ENCODE measurements at places on chromosomes 3 and 15.

DNA sequence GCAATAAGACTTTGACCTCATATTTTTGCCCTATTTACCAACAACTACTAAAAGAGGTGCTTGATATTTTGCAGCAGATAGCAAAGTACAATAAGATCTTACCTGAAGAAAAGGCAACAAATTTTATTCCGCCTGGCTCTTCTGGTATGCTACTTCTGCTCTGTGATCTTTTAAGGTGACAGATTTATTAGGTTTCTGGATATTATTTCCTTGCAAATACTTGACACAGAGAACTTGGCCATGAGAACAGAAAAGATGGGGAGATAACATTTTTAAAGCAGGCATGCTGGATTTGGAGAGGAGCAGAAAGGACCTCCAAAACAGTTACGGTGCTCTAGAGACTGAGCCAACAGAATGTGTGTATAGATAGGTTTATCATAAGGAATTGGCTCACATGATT is 86.7 kb upstream of the RNF7 start:
- no peak for DNase-seq

DNA sequence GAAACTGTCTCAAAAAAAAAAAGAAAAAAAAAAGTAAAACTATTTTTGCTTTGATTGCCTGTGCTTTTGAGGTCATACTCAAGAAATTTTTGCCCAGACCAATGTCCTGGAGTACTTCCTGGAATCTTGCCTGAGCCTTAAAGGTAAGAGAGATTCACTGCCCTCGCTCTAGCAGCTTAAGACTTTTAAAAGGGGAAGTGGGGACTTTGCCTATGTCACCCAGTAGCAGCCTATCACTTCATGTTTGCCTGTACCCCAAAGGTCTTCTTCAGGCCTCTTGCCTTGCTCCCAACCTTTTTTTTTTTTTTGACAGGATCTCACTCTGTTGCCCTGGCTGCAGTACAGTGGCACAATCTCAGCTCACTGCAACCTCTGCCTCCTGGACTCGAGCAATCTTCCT is 18.9 kb upstream of the GOLGB1 start:
- DNase-seq: no peak

- DNase-seq: no peak
These were observed 40.5 kb downstream of the EXOG start for GRCh38 chr3:38536671-38537070.

- no peak for DNase-seq
These were observed 11.1 kb downstream of the EFCAB12 start for GRCh38 chr3:129417326-129417725.

DNA sequence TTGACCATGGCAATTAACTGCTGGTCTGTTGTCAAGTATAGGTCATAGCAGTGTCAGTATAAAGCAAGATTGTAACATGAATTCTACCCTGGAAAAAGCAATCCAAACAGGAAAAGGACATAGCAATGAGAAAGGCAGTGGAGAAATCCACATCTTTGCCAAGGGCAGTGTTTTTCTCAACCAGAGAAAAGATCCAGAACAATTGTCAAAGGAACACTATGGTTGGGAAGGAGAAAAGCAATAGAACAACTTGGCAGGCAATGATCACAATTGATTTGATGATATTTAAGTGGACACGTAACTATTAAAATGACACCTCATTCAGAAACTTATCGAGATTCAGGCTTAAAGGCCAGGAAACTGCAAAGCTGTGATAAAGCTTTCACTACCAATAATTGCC is 271.1 kb downstream of the DIPK2A start:
- no peak for DNase-seq

DNA sequence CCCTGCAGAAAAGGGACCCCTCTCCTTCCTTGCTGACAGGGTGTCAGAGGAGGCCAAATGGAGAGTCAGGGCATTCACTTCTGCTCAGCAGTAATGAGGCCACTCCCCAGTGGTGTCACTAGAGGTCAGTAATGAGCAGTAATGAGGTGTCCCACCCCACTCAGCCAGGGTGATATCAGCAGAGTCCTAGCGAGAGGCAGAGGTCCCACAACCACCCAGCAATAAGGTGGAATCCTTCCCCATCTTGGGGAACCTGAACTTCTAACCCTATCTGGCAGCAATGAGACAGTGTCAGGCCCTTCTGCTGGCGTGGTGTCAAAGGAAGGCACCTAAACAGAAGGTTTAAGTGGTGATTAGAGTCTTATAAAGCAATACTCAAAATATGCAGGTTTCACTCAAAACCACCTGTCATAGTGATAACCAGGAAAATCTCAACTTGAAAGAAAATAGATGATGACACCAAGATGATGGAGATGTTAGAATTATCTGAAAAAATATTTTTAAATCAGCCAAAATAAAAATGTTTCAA is 12.9 kb downstream of the OCA2 start:
- DNase-seq: no peak

- DNase-seq: no peak
These were observed 43.3 kb downstream of the TGFBR2 start for GRCh38 chr3:30649572-30650318.

Data from NCI-H1930 (cell line).